ENCODE measurements at places on chromosomes 5 and 9.
A peak's percentile ranks its signal among the peaks of the same experiment; 100 is the strongest.

DNA sequence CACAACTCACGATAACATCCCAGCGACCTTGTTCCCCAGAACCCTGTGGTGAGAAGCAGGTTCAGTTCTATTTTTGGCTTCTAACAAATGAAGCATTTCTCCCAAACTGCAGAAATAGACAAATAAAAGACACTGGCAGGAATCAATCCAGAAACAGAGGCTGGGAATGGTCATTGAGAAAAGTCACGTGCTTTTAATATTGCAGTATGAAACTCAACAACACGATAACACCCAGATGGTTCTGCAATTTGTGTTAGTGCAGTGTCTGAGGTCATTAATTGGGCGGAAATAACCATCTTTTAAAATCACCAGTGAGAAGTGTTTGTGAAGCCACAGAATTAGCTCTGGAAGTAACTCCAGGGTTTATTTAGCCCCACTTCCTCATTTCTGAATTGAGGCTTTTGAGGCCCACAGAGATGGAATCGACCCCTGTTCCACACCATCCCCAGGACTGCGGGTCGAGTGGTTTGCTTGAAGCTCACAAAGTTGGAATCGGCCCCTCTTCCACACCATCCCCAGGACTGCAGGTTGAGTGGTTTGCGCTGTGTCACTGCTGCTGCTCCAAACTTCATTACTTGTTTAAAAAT lies 164.7 kb upstream of the IRX4 start:
- no peak for DNase-seq

- no peak for DNase-seq
These were observed 27.0 kb downstream of the TRIM14 start for GRCh38 chr9:98091735-98092612.

- peak; percentile 43 for DNase-seq
These were observed 1.4 kb upstream of the SPTAN1 start for GRCh38 chr9:128550770-128551656.

DNA sequence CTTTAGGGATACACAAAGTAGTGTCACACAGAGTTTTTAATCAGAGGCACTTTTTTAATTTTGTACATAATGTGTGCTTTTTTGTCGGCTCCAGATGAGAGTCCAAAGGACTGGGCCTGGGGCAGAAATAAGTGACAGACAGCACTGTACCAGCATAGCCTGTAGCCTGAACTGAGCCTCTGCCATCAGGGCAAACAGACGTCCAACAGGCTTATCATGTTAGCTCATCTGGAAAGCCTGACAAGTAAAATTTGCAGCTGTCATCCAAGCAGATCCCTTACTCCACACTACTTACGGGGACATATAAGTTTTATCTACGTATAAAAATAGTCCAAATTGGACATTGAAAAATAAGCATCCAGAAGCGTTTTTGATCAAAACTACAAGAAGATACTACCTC lies 233.1 kb upstream of the GAS1 start:
- DNase-seq: no peak

DNA sequence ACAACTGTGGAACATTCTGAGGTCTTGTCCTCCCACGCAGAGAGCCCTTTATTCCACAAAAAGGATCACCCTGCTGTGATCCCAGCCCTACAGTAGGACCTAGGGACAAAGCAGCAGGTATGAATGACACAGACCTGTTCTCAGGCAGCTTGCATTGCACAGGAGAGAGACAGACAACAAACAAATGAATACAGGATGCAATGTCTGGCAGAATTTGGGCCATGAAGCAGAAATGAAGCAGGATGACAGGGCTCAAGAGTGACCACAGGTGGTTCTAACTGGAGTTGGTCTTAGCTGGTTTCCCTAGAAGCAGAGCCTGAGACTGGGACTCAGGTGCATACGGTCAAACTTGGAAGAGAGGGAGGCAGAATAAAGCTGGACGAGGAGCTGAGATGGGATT lies 388.8 kb downstream of the CDK5RAP2 start:
- no peak for DNase-seq

DNA sequence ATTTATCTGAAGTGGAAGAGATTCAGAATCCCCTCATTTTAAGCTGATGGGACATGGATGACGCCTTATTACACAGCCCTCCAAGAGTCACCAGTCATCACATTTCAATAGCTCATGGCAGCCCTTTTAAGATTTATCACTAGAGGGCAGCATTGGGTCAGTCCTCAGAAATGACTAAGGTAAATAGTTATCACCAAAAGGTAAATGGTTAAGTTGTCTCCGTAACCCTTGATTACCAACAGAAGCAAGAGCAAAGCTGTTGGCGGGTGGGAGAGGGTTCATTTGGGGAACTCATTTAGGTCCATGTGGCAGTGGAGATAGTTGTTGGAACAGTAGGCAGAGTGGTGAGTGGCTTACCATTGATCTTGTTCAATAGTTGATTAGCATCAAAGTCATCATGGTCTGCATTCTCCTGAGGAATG lies 12.0 kb upstream of the C9 start:
- DNase-seq: peak; percentile 23

- no peak for DNase-seq
These were observed 107.4 kb upstream of the IFNE start for GRCh38 chr9:21589344-21590056.

GRCh38 chr5:81265101-81265500 lies 32.0 kb downstream of the CKMT2 start:
- DNase-seq: no peak

GRCh38 chr9:24516463-24516862 lies 29.2 kb downstream of the IZUMO3 start:
- no peak for DNase-seq

DNA sequence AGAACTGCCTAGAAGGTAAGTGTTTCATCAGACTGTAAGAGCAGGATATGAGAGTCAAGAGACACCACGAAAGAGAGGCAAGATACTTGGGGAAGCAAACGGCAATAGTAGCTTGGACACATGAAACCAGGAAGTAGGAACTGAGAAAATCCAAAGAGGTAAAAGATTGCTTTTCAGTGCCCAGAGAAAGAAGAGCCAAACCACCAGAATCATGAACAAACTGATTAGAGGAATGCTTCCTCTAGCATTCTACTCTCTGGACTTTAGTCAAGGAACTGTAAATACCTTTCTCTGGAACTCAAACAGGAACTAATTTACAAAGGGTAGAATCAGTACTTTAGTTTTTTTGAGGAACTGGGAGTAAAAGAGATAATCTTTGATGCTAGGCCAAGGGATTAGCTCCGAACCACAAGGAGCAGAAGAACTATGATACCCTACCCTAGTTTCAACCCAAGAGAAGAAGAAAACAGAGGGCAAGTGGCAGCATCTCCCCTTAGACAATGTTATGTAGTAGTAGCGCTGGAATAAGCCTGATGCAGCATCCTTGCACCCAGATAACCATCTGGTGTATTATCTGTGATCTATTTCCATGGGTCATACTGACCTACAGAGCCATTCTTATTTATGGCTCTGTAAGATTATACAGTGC lies 41.3 kb downstream of the EFCAB9 start:
- DNase-seq: no peak

DNA sequence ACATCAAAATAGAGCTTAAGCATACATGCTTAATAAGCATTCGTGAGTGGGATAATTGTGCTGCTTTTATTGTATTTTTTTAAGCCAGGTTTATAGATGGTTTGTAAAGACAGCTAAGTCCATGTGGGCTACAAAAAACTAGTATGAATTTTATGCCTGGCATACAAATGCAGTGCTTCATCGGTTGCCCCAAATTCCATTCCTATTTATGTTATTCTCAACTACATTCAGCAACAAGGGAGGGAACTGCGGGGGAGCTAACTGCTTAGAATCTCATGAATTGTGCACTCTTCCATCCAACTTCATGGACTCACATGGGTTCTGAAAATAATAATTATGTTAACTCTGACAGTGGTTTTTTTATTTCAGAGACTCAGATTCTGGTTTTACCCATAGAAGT lies 199.2 kb downstream of the FAM170A start:
- DNase-seq: no peak

GRCh38 chr9:18606281-18606680 lies 132.3 kb downstream of the ADAMTSL1 start:
- no peak for DNase-seq

DNA sequence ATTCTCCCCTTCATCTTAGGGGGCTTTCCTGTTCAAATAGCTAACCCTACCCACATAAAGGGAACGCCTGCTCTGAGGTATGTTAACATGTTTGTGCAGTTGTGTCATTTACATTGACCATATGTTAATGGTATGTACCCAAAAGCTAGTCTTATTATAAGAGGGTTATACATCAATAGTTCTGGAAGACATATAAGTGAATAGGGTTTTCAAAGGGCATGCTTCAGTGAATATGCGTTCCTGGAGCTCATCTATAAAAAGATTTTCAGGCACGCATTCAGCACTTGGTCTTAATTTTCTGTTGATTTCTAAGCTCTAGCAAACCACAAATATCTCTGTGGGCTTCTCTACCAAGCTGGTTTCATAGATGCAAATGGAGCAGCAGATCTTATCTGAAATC lies 766.1 kb downstream of the IRX1 start:
- DNase-seq: no peak

DNA sequence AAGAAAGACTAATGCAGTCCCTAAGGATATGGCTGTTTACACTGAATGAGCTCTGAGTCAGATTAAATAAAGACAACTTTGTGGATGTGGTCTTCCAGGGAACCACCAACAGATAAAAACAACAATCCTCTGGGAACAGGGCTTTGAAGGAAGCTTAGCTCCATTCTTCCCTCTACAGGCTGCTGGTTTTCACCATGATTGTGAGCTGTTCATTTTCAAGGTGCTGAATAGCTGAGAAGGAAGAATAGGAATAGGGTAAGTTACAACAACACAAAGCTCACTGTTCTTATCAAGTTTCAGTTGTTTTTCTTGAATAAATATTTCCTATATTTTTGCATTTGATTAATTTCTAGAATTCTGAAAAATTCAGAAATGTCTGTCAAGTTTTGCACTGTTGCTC lies 25.9 kb upstream of the PTAR1 start:
- no peak for DNase-seq

DNA sequence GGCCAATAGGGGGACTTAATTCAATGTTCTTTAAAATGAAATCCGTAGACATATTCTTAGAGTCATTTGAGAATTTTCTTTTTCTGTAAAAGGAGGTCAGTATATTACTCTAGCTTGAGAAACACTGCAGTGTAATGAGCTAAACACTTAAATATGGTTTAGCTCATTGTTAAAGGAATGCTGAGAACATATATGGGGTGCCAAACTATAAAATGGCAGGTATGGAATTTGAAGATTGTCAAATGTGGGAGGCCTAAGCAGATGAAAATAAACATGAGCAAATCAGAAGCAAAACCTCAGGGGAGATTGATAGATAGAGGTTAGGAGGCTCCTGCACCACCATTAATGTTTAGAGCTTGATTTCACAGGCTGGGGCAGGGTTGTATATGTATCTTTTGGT lies 57.9 kb downstream of the STX17 start:
- no peak for DNase-seq

- no peak for DNase-seq
These were observed 114.6 kb upstream of the SAP30L start for GRCh38 chr5:154331232-154331631.

DNA sequence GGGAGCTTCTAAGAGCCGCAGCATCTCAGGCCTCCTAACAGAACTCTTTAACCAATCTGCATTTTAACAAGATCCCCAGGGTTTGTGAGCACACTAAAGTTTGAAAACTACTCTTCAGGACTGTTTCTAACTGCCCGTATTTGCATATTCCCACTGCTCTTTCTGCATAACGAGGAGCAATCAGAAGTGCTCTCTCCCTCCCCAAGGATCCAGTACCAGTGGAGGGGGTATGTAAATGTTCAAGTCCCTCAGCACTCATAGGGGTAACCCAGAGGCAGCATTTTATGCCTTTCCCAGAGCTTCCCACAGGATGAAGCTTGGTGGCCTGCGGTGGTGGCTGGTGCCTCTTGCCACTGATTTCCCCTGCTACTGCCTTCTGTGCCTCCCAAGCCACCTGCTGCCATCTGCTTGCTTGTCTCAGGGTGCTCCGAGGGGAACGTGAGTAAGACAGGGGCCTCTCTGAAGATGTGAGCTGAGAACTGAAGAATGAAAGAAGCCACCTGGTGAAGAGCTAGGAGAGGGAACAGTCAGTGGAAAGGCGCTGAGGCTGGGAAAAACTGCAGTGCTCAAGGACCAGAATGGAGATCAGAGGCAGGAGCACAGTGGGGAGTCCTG lies 30.0 kb upstream of the PPP1R2B start:
- DNase-seq: no peak
